ENCODE measurements at places on chromosomes 12 and 14.

GRCh38 chr12:56087220-56087619 is 7.3 kb downstream of the ERBB3 start:
- no peak for DNase-seq

DNA sequence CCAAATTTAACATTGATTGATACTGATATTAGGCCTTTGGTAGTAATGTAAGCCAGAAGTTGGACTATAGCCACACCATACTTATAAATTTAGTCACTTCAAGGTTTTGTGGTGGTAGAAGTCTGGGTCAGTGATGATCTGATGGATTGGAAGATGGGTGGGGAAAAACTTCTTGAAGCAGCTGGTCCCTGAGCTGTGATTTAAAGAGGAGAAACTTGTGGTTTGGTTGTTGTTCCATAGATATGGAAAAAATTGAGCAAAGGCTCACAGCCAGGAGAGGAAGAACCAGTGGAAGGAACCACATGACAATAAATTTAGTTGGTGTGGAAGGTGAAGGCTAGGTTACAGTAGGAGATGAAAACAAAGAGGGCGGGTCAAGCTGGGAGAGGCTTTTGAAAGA is 26.1 kb downstream of the PTHLH start:
- no peak for DNase-seq

GRCh38 chr12:3432176-3432742 is 58.7 kb upstream of the PRMT8 start:
- DNase-seq: no peak

DNA sequence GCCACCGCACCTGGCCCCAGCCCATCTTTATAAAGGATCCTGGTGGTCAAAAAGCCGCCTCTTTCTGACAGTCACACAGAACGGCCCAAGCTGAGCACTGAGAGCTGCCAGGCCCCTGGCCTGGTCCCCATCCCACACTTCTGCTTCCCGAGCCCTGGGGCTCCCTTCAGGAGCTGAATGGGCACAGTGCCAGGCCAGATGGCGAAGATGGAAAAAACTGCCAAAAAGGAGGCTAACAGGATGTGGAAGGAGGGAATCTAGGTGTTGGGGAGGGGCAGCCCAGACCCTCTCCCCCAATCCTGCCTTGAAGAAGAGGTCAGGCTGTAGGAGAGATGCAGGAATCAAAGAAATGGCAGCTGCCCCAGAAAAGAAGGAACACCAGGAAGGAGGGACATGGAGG is 5.0 kb downstream of the LPAR5 start:
- DNase-seq: no peak

- DNase-seq: no peak
Observed at GRCh38 chr14:74557691-74558090, 54.3 kb downstream of the LTBP2 start.

DNA sequence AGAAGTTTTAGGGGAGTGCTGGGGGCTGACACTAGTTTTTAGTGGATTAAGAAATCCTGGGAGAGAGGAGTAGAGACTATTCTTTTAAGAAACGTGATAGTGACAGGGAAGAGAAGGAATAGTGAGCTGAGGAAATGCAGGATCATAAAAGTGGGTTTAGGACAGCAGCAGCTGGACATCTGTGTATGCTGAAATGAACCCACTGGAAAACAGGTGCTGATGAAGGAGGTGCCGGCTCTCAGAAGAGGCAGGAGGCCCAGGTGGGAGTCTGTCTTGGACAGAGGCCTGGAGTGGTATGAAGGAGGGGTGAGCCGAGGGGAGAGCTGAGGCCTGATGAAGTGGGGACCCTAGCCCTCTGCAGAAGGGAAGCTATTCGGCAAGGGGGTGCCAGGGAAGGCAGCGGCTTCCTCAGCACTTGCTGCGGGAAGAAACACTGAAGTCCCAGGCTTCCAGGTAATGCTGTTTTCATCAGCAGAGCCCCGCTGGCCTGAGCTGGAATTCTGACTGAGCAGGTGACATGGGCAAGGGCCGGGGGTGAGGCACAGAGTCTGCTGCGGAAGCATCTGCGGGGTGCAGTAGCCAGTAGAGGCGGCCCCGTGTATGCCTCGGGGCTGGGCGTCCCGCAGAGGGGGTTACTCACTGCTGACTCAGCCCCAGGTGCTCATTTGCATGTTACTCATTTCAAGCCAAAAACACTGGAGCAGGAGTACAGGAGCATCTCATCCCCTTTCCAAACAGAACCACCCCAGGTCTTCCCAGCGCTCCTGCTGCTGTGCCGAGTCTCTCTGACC is 89.7 kb downstream of the TMCC3 start:
- no peak for DNase-seq

GRCh38 chr12:116060764-116061163 is 216.7 kb downstream of the MED13L start:
- no peak for DNase-seq

- no peak for DNase-seq
Observed at GRCh38 chr14:69664865-69665526, 53.6 kb downstream of the SUSD6 start.

DNA sequence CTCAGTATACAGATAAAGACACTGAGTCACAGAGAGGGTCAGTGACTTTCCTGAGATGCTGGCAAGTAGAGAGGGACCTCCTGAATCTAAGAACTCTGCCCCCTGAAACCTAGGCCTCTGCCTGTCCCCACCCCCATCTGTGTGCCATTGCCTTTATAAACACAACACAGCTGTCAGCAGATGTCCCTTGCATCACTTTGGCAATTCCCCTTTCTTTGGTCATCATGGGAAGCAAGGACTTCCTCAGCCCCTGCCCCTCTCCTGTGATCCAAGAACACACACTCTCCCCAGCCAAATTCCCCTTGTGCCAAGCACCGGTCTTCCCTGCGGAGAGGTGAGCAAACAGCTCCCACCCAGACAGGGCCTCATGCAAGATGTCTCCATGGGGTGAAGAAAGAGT is 8.3 kb downstream of the TSPAN11 start:
- no peak for DNase-seq

DNA sequence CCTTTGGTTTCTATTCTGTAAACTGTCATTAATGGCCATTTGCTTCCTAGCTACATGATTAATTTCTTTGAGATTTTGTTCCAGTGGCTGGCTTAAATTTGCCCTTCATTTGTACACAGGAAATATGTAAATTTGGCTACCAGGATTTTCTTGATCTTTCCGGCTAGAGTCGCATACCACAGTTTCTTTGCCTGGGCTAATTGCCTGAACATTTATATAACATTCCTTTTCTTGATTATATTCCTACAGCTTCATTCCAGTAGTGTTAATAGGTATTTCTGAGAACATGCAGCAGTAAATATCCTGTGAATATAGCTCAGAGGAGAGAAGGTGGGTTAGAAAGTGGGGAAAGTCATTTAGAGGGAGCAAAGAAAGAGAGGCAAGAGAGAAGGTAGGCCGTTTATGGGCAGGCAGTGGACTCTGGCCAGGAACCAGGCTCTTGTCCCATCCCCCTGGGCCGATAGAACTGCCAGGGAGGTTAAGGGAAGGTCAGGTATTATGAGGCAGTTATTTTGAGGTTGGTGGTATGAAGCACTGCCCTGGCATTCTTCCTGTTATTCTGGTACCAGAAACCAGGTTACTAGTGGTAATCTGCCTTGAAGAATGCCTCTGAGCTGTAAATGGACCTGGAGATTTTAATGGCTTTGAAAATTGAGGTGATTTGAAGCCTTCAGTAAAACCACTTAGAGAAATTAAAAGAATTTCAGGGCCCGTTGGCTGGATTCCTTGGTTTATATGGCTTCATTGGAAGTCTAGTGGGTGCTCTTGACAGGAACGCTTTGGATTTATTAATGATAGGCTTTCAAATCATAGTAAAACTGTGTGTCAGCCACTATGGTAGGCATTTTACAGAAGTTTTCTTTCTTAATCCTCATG is 4.4 kb downstream of the RNF10 start:
- DNase-seq: no peak

- DNase-seq: no peak
Observed at GRCh38 chr12:130706885-130707570, 9.1 kb downstream of the RIMBP2 start.

- DNase-seq: no peak
Observed at GRCh38 chr14:37438444-37438843, 156.6 kb downstream of the FOXA1 start.

DNA sequence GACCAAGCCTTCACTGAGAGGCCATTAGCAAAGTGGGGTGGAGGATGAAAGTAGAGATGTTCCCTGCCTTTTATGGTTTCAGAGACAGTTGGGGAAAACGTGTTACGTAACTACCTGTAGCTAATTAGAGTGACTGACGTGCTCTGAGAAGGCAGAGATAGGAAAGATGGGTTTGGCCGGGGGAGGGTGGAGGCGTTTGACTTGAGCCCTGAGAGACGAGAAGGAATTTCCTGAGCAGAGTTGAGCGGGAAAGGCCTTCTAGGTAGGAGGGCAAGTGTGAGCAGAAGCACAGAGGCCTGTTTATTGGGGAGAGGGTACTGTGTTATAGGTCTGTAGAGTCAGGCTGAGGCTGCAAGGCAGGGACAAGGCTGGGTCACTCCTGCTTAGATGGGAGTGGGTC is 8.6 kb downstream of the TUNAR start:
- no peak for DNase-seq

- DNase-seq: no peak
Observed at GRCh38 chr12:57157588-57158173, 10.3 kb upstream of the LRP1-AS start.

DNA sequence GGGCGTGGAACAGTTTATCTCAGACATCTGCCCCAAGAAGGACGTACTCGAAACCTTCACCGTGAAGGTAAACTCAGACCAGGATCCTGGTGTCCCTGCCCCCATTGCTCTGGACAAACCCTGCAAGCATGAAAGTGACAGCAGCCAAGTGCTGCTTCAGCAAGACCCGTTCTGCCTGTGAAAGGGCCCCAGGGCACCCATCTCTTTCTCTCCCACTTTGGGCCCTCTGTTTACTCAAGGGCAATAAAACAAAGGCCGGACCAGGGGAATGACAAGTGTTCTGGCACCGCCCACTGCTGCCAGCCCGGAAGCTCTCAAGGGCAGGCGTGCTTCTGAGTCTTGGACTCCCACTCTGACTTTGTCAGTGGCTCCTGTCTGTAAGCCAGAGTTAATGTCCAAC is 35.3 kb downstream of the CD9 start:
- DNase-seq: no peak

Data from stimulated activated CD4-positive, alpha-beta T cell treated with anti-CD3 and anti-CD28 coated beads, Interleukin-1b, Interleukin-23, amount 100 ng/mL, for 1 hour (primary cell).